ENCODE measurements at places on chromosomes 16 and 17. TPM values are rescaled to one million over a fixed set of nuclear protein-coding genes. Genes with fewer than 3 reads are reported as not detected.

The RDM1 gene
- under 0.01 TPM for total RNA-seq

The TBX4 gene
- total RNA-seq = 35.2 TPM

The FSCN2 gene
- 1.5 TPM for total RNA-seq

The CLDN7 gene
- total RNA-seq = 17.2 TPM

The TAOK1 gene
- total RNA-seq = 50.6 TPM

The KIF19 gene
- total RNA-seq = not detected

The KRTAP1-5 gene
- total RNA-seq = not detected

The FMNL1 gene
- 3.1 TPM for total RNA-seq

The ZFPM1 gene
- total RNA-seq = 2.1 TPM

The DNAH2 gene
- 0.17 TPM for total RNA-seq

The METTL26 gene
- 71.7 TPM for total RNA-seq

The SPECC1 gene
- total RNA-seq = 30.9 TPM

The SULT1A4 gene
- total RNA-seq = 2.1 TPM

The GPRC5C gene
- 14.6 TPM for total RNA-seq

All from fibroblast of lung (primary cell).